Fibroblast of skin of back (primary cell): ENCODE measurements at places on chromosomes 2 and 18.

DNA sequence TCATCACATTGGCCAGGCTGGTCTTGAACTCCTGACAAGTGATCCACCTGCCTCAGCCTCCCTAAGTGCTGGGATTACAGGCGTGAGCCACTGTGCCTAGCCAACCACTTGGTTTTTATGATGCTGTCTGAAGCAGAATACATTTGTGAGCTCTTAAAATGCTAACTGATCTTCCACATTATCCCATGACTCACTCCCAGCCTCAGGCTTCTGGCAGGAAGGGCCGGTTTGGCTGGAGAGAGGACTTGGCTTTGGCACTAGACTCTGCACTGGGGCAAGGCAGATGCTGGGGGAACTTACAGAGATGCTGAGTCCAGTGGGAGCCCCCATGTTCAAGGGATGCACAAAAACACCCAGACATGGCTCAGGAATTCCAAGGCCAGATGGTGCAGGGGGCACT, 40.5 kb upstream of the SH3BP4 start:
- peak; percentile 27 for DNase-seq

DNA sequence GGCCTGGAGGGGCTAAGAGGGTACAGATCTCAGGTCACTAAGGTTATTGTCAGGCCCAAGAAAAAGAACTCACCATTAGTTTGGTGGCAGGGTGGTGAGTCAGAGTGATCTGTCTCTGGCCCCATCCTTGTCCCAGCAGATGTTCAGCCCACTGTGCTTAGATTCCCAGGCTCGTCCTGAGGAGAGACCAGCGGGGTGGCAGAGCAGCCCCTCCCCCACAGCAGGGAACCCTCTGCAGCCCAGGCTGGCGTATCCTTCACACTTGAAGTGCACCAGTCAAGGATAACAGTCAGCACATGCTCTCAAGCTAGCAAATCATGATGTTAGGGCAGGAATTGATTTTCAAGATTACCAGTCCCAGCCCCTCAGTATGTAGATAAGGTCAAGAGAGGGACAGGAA, 43.1 kb downstream of the TMEM185B start:
- no peak for DNase-seq

DNA sequence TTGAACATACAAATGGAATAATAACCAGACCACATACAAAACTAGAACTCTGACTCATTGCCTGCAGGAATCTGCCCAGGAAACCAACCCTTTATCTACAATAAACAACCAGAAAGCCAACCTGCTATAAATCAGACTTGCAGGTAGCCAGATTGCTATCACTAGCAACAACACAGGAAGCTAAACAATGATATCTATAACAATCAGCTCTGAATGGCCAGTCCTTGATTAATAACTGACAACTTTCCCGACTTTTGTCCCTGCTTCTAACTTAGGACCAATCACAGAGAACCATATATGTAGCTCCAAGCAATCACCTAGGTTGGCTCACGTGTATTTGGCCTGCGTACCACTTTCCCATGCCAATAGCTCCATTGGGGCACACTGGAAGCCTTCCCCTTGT, 470.8 kb downstream of the RIT2 start:
- no peak for DNase-seq

- no peak for DNase-seq
Measured at GRCh38 chr2:85222792-85223191, 89.6 kb downstream of the TCF7L1 start.

DNA sequence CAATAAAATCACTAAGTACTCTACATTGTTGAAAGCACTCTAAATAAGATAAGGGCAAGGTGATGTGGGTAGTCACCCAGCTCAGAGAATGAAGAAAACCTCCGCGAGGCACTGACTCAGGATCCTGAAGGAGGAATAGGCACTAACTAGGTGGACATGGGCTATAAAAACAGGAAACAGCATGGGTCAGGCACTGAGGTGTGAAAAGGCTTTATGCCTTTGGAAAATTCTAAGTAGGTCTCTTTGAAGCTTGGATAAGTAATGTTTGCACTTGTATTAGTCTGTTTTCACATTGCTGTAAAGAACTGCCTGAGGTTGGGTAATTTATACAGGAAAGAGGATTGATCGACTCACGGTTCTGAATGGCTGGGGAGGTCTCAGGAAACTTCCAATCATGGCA, 161.6 kb downstream of the EPHA4 start:
- DNase-seq = no peak

- no peak for DNase-seq
Measured at GRCh38 chr2:190409616-190410015, 1.5 kb downstream of the MFSD6 start.

GRCh38 chr2:53475321-53475720, 292.3 kb upstream of the CHAC2 start:
- DNase-seq = peak; percentile 54

GRCh38 chr2:101704046-101704466, 6.5 kb downstream of the MAP4K4 start:
- DNase-seq = peak; percentile 43

DNA sequence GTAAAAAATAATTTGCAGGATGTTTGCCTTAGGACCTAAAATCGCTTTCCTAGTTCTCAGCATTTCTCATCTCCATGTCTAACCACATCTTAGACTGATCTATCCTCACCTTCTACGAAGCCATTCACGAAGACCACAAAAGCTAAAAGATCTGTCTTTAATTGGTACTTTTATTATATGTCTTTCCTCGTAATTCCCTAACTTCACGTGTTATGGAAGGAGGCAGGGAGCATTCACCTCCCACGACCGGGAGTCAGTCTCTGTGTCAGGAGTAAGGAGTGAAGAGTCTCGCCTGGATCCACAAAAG, 1.6 kb downstream of the DLGAP1 start:
- DNase-seq = no peak

- no peak for DNase-seq
Measured at GRCh38 chr2:74762789-74763188, 71.1 kb upstream of the HK2 start.
